ENCODE measurements at places on chromosomes 11 and 22.

DNA sequence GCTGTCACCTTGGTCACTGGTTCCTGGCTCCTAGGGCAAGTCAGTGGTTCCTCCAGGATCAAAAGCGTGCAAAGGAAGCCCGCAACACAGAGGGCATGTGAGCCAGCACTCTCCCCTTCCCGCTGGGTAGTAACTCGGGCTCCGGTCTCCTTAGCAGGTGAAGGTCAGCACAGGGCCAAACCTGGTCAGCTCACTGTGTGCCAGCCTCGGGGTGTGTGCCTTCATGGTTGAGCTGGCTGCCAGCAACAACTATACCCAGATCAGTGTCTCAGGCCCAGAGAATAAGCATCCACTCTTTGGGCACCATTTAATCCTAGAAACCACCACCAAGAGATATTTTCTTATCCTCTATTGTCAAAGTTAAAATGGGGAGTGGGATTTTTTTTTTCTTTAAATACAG lies 16.1 kb upstream of the CCDC86 start:
- DNase-seq = no peak

DNA sequence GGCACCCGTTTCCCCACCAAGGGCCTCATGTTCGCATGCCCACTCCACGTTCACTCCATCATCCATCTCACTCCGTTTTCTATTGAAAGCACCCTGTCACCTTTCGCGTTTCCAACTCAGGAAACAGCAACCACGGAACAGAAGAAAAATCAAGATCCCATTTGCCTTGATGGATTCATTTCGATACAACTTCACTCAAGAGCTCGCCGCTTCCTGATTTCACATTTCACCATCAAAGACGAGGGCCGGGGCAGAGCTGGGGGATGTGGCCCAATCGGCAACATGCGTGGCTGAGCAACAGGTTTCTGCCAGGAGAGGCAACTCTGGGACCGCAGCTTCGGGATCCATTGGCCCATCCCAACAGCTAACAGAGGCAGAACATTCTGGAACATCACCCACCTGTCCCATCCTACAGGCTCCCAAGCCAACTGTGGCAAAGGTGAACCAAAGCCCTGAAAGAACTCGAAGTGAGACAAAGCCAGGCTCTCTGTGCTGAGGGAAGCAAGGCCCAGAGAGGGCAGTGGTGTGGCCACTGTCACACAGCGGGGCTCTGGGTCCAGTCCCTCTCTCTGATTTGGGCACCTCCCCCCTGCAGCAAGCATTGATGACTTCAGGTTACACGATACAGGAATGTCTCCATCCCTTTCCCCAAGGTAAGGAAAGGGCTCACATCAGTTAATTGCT lies 36.2 kb upstream of the CD5 start:
- DNase-seq = no peak

DNA sequence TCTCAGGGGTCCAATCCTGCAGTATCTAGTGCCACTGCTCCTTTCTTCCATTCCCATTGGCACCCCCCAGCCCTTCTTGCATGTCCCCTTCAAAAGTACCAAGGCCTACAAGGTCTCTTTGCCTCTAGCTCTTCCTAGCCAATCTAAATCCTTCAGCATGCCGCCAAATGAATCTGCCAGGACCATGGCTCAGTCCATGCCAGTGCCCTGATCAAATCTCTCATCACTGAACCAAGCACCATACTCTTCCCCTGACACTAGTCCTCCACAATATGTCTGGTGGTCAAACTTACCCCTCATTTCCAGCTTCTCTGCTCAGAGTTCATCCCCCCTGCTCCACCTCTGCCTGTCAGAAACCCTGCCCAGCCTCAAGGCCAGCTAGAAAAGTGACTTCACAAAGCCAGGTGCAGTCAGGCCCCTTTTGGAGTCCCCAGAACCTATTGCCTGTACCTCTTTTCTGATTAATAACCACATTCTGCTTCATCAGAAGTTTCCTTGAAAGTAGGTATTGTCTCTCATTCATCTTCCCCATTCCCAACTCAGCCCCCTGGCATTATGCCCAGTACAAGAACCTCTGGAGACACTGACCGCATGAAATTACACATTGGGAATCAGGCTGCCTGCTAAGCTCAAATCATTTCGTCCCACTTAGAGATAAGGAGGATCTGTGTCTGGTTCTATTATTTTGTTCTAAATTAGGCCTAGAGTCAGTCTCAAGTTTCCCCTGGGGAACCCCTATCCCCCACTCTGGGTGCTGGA lies 11.4 kb downstream of the FEN1 start:
- DNase-seq = no peak

GRCh38 chr11:78995171-78995570 lies 420.5 kb upstream of the NARS2 start:
- DNase-seq = no peak

DNA sequence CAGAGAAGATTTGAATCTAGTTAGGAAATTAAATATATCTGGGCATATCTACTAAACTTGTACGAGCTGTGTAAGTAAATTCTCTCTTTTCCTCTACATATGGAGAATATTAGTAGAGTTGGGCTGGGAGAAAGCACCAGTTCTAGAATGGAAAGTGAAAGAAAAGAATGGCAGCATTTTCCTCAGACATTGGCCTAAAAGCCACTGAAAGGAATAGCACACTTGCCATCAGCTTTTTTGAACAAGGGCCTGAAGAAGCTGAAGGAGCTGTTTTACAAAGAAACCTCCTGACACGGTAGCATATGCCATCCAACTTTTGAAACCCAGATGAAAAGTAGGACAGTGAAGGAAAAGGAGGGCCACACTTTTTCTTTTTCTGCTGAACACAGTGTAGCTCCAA lies 1563.7 kb upstream of the TENM4 start:
- no peak for DNase-seq

GRCh38 chr11:126160345-126161022 lies 51.0 kb downstream of the RPUSD4 start:
- no peak for DNase-seq

- no peak for DNase-seq
Measured at GRCh38 chr22:42773167-42773566, 52.5 kb upstream of the A4GALT start.

- no peak for DNase-seq
Measured at GRCh38 chr22:18996376-18996900, 60.3 kb upstream of the PRODH start.

DNA sequence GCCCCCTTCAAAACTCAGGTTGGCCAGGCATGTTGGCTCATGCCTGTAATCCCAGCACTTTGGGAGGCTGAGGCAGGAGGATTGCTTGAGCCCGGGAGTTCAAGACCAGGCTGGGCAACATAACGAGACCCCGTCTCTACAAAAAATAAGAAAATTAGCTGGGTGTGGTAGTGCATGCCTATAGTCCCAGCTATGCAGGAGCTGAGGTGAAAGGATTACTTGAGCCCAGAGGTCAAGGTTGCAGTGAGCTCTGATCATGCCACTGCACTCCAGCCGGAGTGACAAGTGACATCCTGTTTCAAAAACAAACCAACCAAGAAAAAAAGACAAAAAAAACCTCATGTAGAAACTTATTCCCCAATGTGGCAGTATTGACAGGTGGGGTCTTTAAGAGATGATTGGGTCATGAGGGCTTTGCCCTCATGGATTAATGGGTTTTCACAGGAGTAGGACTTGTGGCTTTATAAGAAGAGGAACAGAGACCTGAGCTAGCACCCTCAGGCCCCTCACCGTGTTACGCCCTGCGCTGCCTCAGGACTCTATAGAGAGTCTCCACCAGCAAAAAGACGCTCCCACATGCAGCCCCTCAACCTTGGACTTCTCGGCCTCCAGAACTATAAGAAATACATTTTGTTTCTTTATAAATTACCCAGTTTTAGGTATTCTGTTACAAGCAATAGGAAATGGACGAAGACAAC lies 22.3 kb downstream of the LAYN start:
- DNase-seq = no peak

DNA sequence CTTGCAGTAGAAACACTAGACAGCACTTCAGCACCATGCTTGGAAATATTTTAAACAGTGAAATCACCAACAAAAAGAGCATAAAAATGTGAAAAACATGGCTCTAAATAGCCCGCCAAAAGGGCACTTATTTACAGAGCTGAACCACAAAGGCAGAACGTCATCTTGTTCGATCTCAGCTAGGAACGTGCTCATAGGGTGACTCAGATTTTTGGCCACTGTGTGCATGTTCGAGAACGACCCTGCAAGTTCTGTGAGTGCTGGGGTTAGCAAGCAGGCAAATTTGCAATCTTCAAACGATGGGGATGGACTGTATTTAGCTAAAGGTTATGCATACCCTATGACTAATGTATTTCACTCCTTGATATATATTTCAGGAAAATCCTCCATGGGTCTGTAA lies 30.6 kb downstream of the OR2AT4 start:
- DNase-seq = no peak

DNA sequence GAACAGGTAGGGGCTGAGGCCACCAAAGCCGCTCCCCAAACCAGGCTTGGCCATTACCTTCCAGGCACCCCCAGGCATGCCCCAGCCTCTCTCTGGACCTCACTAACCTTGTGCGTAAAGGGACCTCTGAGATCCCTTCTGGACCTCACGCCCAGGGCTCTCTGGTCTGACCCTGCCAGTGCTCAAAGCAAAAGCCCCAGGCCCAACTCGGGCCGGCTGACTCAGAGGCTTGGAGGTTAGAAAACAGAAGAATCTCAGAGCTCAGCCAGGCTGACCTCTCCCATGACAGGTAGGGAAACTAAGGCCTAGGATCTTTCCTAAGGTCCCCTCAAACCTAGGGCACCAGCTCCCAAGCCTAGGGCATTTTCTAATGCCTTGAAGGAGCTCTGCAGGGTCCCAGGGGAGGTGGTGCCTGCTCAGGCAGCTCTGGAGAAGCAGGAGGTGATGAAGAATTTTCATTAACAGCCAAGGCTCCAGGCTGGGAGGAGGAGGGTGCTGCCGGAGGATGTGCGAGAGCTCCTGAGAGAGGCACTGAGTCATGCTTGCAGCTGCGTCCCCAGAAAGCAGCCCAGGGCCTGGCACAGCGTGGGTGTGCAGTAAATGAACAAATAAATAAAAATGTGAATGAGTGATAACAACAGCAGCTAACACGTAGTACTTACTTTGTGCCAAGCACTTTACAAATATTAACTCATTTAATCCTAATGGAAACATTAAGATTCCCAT lies 25.6 kb downstream of the ARRB1 start:
- peak; percentile 38 for DNase-seq

GRCh38 chr11:102338479-102339010 lies 8.5 kb upstream of the BIRC2 start:
- no peak for DNase-seq

GRCh38 chr22:41076857-41077256 lies 15.5 kb upstream of the EP300 start:
- no peak for DNase-seq

DNA sequence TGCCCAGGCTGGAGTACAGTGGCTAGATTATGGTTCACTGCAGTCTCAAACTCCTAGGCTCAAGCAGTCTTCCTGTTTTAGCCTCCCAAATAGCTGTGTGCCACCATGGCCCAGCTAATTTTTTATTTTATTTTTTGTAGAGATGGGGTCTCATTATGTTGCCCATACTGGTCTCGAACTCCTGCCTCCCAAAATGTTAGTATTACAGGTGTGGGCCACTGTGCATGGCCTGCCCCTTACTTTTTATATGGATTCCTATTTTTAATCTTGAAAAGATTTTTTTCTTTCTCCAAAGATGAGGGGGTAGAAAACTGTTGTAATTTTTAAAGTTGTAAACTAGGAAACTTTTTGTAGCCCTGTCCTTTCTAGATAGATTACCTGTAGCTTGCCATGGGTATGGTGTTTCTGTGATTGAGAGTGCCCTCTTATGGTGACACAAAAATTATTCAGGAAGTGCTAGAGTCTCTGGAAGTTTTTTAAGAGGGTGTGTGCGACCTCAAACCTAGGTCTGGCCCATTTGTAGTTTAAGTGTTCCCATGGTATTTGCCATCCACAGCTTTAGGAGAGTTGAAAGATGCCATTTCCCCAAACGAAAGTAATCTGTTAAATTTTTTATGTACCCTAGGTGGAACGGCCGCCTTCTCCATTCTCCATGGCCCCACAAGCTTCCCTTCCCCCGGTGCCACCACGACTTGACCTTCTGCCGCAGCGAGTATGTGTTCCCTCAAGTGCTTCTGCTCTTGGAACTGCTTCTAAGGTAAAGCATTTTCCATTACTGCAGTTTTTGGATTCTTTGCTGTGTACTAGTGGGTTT lies 32.4 kb downstream of the MCAM start:
- no peak for DNase-seq

- no peak for DNase-seq
Measured at GRCh38 chr11:126327281-126328000, 23.6 kb downstream of the DCPS start.

DNA sequence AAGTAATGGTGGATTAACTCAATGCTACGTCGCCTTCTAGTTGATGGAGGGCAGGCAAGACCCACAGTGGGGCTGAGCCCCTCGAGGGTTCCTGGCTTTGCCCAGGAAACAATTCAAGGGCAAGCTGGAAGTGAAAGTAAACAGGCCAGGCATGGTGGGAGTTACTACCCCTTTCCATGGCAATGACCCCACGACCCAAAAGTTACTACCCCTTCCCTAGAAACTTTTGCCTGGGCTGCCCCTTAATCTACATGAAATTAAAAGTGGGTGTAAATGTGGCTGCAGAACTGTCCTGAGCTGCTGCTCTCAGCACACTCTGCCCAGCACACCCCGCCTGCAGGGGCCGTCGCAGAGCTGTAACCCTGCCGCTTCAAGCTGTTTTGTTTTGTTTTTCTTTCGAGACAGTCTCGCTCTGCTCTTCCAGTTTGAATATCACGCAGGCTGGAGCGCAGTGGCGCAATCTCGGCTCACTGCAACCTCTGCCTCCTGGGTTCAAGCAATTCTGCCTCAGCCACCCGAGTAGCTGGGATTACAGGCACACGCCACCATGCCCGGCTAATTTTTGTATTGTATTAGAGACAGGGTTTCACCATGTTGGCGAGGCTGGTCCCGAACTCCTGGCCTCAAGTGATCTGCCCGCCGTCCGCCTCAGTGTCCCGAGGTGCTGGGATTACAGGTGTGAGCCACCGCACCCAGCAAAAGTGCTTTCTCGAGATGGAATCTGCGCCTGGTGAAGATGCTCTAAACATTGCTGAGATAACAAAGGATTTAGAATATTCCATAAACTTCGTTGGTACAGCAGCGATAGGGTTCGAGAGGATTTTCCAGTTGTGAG lies 5.9 kb upstream of the RNH1 start:
- no peak for DNase-seq

DNA sequence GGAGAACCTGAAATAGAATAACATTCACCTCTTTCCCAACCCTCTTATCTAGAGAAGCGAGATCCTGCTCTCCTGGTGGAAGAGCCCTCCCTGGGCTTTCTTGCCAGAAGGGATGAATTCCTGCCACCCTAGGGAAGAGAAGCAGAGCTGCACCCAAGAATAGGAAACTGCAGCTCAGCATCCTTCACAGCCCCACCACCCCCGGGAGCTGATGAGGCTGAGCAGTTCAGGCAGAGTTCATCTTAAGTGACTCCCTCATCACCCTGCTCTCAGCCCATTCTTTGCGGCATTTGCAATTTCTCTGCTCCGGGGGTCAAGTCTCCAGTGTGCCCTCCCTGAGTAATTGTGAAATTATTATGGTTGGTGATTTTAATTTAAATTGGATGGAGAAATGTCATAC lies 514.9 kb downstream of the BUD13 start:
- DNase-seq = no peak

GRCh38 chr22:17968126-17968525 lies 56.2 kb downstream of the MICAL3 start:
- DNase-seq = no peak

- no peak for DNase-seq
Measured at GRCh38 chr11:131609337-131609736, 238.9 kb downstream of the NTM start.

Measured in hypothalamus (tissue), 51 donors.